Bronchial epithelial cell (primary cell): ENCODE measurements at places on chromosomes 6 and 20. TPM values are rescaled to one million over a fixed set of nuclear protein-coding genes. Genes with fewer than 3 reads are reported as not detected.

Gene FNDC11
- 0.26 and 0.90 TPM in 2 replicates for total RNA-seq

Gene ZNF341
- 0.53 and 0.64 TPM in 2 replicates for total RNA-seq

Gene TBXT
- total RNA-seq: not detected in 2 replicates

Gene CGAS
- 3.6 and 3.9 TPM in 2 replicates for total RNA-seq

Gene HDGFL1
- not detected in 2 replicates for total RNA-seq

Gene RNF182
- 0.13 TPM in 1 of 2 replicates, not detected in the other for total RNA-seq

Gene KIF6
- not detected in 2 replicates for total RNA-seq

Gene BPIFA1
- total RNA-seq: not detected in 2 replicates

Gene WFDC8
- not detected in 2 replicates for total RNA-seq

Gene PTK6
- total RNA-seq: 59.5 and 107 TPM in 2 replicates

Gene CD93
- under 0.01 and 0.13 TPM in 2 replicates for total RNA-seq

Gene PLCG1
- 20.8 and 32.1 TPM in 2 replicates for total RNA-seq
